ENCODE measurements at places on chromosomes 3 and 15. TPM values are rescaled to one million over a fixed set of nuclear protein-coding genes. Genes with fewer than 3 reads are reported as not detected.

GRCh38 chr15:31606194-31606669 is 279.6 kb downstream of the KLF13 start:
- no peak overlapping the region for H3K4me3 ChIP-seq
- H3K4me1 ChIP-seq = no peaks in the 10 kb centered on the region
- no peaks in the 10 kb centered on the region for H3K27me3 ChIP-seq
- no peaks in the 10 kb centered on the region for H3K36me3 ChIP-seq
- no peak overlapping the region for H3K27ac ChIP-seq

- H3K36me3 ChIP-seq = no peaks in the 10 kb centered on the region
- H3K4me1 ChIP-seq = no peaks in the 10 kb centered on the region
- H3K27ac ChIP-seq = no peak overlapping the region
Measured at GRCh38 chr3:161508852-161509477, 12.4 kb downstream of the OTOL1 start.

GRCh38 chr3:51379746-51380455 is 5.2 kb upstream of the MANF start:
- peaks cover 3% of the 10 kb centered on the region for H3K4me1 ChIP-seq
- no peak overlapping the region for H3K27ac ChIP-seq
- no peaks in the 10 kb centered on the region for H3K27me3 ChIP-seq
- H3K4me3 ChIP-seq = no peak overlapping the region
- peak; percentile 19 for DNase-seq

- no peaks in the 10 kb centered on the region for H3K36me3 ChIP-seq
- H3K4me3 ChIP-seq = no peak overlapping the region
- H3K4me1 ChIP-seq = no peaks in the 10 kb centered on the region
- no peaks in the 10 kb centered on the region for H3K27me3 ChIP-seq
- no peak overlapping the region for H3K27ac ChIP-seq
- DNase-seq = no peak
Measured at GRCh38 chr3:23991683-23992628, 46.9 kb downstream of the NR1D2 start.

GRCh38 chr3:160192310-160193029 is 32.8 kb upstream of the C3orf80 start:
- no peaks in the 10 kb centered on the region for H3K27me3 ChIP-seq
- H3K4me3 ChIP-seq = no peak overlapping the region
- no peaks in the 10 kb centered on the region for H3K36me3 ChIP-seq

DNA sequence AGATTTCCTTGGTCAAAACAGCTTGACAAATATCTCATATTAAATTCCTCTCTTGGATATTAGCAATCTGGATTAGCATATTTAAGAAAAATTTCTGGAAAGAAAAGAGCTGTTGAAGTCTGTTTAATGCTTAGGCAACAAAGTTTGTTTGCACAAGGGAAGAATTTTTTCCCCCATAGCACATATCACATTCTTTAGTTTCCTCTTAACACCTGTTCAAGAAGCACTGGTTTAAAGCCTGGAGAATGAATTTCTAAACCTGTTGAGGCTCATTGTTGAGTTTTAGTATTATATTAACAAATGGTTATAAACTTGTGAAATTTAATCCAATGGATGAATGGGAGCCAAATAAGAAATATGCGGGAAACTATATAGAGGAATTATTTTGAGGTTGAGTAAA is 41.5 kb downstream of the NLGN1 start:
- no peaks in the 10 kb centered on the region for H3K4me1 ChIP-seq
- H3K36me3 ChIP-seq = no peaks in the 10 kb centered on the region
- no peaks in the 10 kb centered on the region for H3K27me3 ChIP-seq
- no peak overlapping the region for H3K27ac ChIP-seq
- no peak for DNase-seq

DNA sequence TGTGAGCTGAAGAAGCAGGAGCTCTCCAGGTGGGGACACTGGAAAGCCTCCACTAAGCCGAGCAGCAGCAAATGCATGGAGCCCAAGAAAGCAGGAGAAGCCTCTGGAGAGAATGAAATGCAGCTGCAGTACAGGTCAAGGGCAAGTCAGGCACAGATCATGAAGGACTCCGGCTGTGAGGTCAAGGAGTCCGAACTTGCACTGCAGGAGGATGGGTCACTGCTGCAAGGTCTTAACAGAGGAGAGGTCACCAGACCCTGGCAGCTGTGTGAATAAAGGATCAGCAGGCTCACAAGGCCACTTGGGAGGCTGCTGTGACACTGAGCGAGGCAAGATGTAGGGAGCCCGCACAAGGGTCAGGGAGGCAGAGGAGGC is 24.7 kb upstream of the SLC41A3 start:
- no peaks in the 10 kb centered on the region for H3K27me3 ChIP-seq
- no peak overlapping the region for H3K27ac ChIP-seq
- H3K36me3 ChIP-seq = peaks cover 2% of the 10 kb centered on the region
- no peak overlapping the region for H3K4me3 ChIP-seq

- no peak overlapping the region for H3K27ac ChIP-seq
- H3K27me3 ChIP-seq = no peaks in the 10 kb centered on the region
- H3K4me3 ChIP-seq = no peak overlapping the region
- H3K4me1 ChIP-seq = no peaks in the 10 kb centered on the region
- no peaks in the 10 kb centered on the region for H3K36me3 ChIP-seq
- DNase-seq = no peak
Measured at GRCh38 chr3:43432462-43432861, 146.1 kb downstream of the SNRK start.

DNA sequence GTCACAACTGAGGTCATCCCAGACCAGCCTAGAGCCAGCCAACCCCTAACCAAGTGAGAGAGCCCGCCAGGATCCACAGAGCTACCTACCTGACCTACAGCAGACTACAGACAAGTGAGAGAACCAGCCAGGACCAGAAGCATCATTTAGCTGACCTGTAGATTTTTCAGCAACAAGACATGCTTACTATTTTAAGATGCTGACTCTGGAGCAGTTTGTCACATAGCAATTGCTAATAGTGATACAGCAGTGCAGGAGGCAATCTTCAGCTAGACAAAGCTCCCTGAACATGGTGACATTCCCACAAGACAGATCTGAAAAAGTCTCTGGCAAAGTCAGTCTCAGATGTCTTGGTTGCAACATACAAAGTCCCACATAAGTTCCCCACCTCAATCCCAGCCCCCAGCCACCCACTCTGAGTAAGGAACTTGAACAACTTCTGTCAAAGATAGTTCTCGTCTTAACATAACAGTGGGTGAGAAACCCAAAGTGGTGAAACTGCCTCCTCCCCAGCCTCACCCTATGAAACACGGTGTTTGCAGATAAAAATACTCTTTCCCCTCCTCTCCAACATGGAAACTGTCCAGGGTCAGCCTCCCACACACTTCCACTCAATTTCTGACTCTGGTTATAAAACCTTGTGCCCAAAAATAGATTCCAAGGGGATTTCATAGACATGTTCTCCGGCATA is 120.3 kb upstream of the SLC6A11 start:
- no peak overlapping the region for H3K27ac ChIP-seq
- no peak for DNase-seq
- no peak overlapping the region for H3K4me3 ChIP-seq
- peaks cover 10% of the 10 kb centered on the region for H3K4me1 ChIP-seq
- no peaks in the 10 kb centered on the region for H3K36me3 ChIP-seq
- no peaks in the 10 kb centered on the region for H3K27me3 ChIP-seq

GRCh38 chr15:70063980-70064379 is 33.7 kb downstream of the TLE3 start:
- no peak for DNase-seq
- H3K4me1 ChIP-seq = peaks cover 19% of the 10 kb centered on the region
- H3K27ac ChIP-seq = no peak overlapping the region
- H3K27me3 ChIP-seq = no peaks in the 10 kb centered on the region
- H3K36me3 ChIP-seq = no peaks in the 10 kb centered on the region
- H3K4me3 ChIP-seq = no peak overlapping the region

GRCh38 chr15:31409171-31409570 is 82.5 kb downstream of the KLF13 start:
- no peaks in the 10 kb centered on the region for H3K27me3 ChIP-seq
- no peak overlapping the region for H3K27ac ChIP-seq
- no peak overlapping the region for H3K4me3 ChIP-seq
- DNase-seq = no peak
- no peaks in the 10 kb centered on the region for H3K4me1 ChIP-seq

- H3K36me3 ChIP-seq = no peaks in the 10 kb centered on the region
- H3K4me1 ChIP-seq = no peaks in the 10 kb centered on the region
- no peak overlapping the region for H3K4me3 ChIP-seq
- no peak overlapping the region for H3K27ac ChIP-seq
- no peaks in the 10 kb centered on the region for H3K27me3 ChIP-seq
- no peak for DNase-seq
Measured at GRCh38 chr3:149599236-149599635, 58.6 kb downstream of the WWTR1 start.

DNA sequence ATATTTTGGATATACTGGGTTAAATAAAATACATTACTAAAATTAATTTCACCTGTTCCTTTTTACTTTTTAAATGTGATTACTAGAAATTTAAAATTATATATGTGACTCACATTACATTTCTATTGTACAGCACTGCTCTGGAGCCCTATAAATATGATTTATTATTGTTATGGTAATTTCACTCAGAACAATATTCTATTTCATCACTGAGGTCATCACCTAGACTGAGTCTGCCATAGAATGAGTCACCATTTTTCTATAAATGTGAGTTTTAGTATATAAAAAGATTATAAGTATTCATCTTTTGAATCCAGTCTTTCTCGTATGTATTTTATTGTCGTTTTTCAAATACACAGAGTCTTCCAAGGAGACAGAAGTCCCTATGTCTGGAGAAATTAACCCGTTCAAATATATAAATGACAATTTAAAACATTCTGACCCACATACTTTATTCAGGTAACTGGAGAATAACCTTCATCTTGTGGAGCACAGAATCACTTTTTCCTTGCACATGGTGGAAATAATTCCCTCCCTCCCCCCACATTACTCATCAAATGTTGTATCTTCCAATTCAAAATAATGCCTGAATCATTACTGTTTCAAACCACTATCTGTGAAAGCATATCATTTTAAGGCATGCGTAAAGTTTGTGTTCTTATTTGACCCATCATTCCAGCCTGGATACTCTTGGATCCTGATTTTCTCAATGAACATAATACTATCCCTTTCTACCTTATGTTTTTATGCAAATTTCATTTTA is 30.0 kb downstream of the CHST14 start:
- no peak overlapping the region for H3K27ac ChIP-seq
- H3K4me3 ChIP-seq = no peak overlapping the region
- no peak for DNase-seq
- H3K36me3 ChIP-seq = no peaks in the 10 kb centered on the region
- H3K4me1 ChIP-seq = no peaks in the 10 kb centered on the region
- H3K27me3 ChIP-seq = no peaks in the 10 kb centered on the region

Gene SPATA12
- total RNA-seq = not detected

Gene RARRES1
- 9.2 TPM for total RNA-seq

Gene ATP10A
- 0.43 TPM for total RNA-seq

Gene KCNH8
- total RNA-seq = not detected

Gene GOLGA6D
- total RNA-seq = 0.18 TPM

Gene ACTRT3
- total RNA-seq = 1.9 TPM

Gene CIB2
- 0.22 TPM for total RNA-seq
